ENCODE measurements at places on chromosomes 6 and 20. TPM values are rescaled to one million over a fixed set of nuclear protein-coding genes. Genes with fewer than 3 reads are reported as not detected.
A peak's percentile ranks its signal among the peaks of the same experiment; 100 is the strongest.

The KIAA1755 gene
- 0.18 TPM for total RNA-seq

DNA sequence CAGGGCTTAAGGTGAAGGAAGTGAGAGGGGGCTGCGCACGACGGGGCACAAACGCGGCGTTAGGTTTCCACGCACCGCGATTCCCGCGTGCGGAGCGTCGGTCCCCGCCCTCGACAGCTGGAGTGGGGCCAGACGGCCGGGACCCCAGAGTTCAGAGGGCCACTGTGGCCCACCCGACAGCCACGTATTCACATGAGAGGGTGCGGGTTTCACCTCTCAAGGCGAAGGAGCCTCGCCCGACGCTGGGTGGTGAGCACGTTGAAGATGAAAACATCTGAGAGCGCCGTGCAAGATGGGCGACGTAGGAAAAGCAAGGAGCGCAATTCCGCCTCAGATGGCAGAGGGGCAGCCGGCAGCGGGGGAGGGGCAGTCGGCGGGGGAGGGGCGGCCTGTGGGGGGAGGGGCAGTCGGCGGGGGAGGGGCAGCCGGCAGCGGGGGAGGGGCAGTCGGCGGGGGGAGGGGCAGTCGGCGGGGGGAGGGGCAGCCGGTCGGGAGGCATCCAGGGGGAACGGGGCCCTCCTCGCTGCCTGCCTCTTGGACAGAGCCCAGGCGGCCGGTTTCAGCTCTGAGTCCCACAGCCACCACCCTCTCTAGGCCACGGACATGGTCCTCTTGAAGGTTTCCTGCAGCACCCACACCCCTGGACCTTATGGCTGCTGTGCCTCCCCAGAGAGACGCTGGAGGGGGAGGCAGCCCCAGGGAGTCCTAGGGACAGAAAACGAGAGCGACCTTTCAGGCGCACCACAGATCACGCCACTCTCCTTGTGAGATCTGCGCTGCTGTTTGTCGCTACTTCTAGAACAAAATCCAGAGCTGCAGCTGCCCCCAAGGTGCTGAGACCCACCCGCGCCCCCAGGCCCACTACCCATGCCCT, 113.7 kb downstream of the DLL1 start:
- peak; percentile 26 for DNase-seq

The ARMC2 gene
- 3.9 TPM for total RNA-seq

GRCh38 chr6:27892649-27893058, 19.5 kb downstream of the OR2B2 start:
- no peak for DNase-seq

DNA sequence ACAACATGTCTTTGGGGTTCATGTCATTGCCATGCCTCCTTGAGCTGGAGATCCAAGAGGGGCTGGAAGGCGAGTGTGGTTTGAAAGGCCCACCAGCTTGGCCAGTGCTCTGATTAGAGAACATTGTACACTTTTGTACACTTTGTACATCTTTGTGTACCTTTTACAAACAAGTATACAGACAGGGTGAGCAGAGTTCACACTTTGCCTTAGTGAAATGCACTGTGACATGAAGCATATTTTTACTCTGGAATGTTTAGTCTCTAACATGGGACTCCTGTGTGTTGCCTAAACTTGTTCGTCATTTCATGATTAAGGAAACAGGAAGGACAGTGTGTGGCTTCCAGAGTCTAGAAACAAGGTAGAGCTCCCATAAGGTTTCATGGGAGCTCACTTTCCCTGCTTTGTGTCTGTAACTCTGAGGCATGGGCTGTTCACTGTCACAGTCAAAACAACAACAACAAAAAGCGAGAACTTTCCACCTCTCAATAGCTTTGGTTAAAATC, 225.8 kb upstream of the SOX4 start:
- DNase-seq: no peak

The WTAP gene
- 142 TPM for total RNA-seq

Measured in H9 (cell line).